GM10248 (cell line): ENCODE measurements at places on chromosomes 5 and 9.

DNA sequence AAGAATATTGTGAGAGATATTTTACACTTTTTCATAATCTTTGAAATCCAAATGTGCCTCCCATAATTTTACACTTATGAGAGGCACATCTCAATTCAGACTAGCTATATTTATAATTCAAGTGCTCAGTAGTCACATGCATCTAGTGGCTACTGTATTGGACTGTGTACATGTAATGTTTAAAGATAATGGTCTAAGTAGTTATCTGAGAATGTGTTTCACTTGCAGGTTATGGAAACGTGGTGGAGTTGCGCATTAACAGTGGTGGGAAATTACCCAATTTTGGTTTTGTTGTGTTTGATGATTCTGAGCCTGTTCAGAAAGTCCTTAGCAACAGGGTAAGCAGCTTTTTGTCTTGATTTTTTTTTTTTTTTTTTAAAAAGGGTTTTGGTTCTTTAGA lies 28.8 kb downstream of the G3BP1 start:
- DNase-seq: no peak

DNA sequence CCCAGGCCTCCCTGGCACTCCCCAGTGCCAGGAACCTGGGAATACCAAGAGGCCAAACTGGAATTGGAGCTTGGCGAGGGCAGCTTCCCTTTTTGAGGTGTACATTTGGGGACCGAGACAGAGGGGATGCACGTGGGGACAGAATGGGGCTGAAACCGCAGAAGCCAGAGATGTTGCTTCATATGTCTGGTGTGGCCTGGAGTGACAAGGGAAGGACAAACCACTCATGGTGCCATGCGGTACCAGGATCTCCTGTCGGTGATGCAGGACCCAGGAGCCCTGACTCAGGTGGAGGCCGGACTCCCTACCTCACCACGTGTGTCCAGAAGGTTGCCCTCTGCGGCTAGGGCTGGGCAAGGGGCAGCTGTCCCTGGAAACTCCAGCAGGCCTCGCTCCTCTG lies 4.0 kb upstream of the CSF2 start:
- DNase-seq: no peak

GRCh38 chr5:115772731-115773475 lies 43.6 kb downstream of the CDO1 start:
- no peak for DNase-seq

- DNase-seq: peak; percentile 63
Observed at GRCh38 chr9:27489087-27489876, 34.8 kb upstream of the IFNK start.

DNA sequence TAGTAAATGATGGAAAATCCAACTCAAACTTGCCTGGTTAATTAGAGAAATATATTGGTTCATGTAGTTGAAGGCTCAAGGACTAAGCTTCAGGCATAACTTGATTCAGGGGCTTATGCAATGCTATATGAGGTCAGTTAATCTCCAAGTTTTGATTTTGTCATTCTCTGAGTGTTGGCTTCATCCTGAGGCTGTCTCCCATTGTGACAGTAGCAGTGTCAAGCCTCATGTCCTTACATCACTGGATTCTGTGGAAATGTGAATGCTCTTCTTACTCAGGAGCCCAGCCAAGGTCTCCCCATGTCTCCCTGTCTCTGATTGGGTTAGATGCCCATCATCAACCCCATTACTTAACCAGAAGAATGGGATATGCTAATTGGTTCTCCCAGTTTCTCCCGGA lies 44.4 kb upstream of the SNX2 start:
- no peak for DNase-seq

- peak; percentile 18 for DNase-seq
Observed at GRCh38 chr9:2157277-2158110, 142.3 kb downstream of the SMARCA2 start.

- DNase-seq: no peak
Observed at GRCh38 chr9:34990908-34991606, 1.5 kb downstream of the DNAJB5 start.

DNA sequence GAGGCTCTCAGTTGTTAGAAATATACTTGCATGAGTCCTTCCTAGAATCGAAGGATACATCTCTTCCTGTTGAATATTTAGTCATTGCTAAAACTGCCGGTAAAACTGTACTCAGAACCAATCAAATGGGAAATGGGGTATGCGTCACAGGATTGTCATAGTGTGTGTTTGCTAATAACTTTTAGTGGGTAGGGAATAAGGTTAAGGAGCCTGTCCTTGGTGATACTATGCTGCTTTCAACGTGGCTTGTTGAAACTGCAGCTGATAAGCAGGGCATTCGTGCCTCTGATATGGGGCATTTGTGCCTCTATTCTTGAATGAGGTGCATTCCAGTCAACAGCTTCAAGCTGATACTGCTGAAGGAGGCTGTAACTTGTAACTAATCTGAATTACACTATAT lies 26.6 kb downstream of the HABP4 start:
- DNase-seq: no peak

DNA sequence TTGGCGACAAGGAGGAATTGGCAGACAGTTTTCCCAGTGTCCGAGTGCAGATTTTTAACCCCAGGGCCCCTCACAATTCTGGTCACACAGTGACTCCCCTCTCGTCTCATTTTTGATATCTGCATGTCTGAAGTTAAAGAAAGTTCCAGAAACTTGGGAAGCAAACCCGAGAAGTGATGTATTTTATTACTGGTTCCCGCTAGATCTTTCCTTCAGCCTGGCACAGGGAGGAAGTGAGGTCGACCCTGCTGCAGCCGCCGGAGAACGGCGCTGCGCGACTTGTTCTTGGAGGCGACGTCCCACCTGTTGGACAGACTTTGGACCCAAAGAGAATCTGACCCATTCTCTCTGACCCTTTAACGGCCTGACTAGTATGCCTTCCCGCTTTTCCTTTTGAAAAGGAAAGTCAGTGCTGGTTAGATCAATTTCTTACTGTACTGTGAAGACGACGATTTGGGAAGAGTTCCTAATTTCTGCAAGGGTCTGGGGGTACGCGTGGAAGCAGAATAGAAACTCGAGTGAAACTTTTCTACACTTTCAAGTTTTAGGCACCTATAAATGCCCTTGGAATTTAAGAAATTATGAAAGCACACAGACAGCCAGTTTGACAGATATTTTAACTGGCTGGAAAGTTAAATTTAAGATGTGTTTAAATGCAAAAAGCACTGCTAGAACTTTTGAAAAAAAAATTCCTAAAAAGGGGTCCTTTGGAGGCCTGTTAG lies 744 bp downstream of the OTULIN start:
- DNase-seq: no peak

- DNase-seq: no peak
Observed at GRCh38 chr9:2248768-2249265, 233.7 kb downstream of the SMARCA2 start.

GRCh38 chr5:158450751-158451171 lies 591.8 kb upstream of the CLINT1 start:
- DNase-seq: no peak

- DNase-seq: no peak
Observed at GRCh38 chr9:33255014-33255413, 9.5 kb downstream of the BAG1 start.

DNA sequence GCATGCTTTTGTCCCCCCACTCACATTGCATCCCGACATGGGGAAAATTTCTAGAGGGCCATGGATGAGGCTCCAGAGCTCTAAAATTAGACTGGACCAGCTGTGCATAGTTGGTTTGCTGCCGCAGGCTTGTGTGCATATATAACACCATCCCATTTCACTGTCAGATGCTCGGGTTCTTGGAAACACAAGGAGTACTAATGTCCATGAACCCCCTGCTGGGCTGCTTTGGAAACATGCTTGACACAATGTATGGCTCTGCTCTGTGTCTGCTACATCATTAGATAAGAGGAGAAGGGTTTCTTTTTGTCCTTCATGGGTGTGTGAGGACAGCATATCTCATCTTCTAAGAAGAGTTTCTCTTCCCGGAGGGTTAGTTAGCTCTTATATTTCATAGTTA lies 292.1 kb upstream of the RORB start:
- DNase-seq: no peak

DNA sequence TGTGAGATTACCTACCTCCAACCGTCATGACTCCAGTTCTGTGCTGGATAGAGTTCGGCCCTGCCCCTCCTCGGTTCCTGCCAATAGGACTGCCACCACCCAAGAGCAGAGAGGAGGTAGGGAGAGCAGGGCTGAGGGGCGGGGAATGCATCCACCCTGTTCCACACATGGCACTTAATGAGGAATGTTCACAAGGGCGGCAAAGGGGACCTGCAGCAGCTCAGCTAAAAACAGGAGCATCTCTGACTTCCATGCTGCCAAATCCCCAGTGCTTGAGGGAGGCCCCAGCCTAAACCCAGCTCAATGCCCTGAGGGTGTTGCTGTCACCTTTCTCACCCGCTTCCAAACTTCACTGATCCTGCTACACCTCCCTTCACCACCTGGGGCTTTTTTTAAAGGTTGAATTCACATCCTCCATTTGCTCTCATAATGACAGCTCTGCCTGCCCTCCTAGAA lies 7.8 kb upstream of the DELE1 start:
- no peak for DNase-seq

- DNase-seq: no peak
Observed at GRCh38 chr9:81669041-81669651, 20.2 kb downstream of the TLE1 start.

DNA sequence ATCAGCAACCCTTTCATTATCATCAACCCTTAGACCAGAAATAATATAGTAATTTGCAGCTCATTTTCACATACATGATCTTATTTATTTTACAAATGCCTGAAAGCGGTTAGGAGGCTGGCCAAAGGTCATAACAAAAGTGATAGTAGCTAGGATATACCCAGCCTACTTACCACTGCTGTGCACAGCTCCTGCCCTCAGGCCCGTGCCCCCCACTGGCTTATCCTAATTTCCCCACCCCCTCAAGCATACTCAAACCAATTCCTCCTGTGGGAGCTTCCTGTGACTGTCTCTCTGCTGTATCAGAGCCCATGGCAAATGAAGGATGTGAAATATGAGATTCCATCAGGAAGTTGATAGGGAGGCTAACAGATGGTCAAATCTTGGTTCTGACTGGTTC lies 14.8 kb downstream of the FAM219A start:
- DNase-seq: no peak

- no peak for DNase-seq
Observed at GRCh38 chr5:33182986-33183385, 257.8 kb upstream of the TARS1 start.

GRCh38 chr5:140020601-140021177 lies 22.4 kb downstream of the NRG2 start:
- DNase-seq: no peak

DNA sequence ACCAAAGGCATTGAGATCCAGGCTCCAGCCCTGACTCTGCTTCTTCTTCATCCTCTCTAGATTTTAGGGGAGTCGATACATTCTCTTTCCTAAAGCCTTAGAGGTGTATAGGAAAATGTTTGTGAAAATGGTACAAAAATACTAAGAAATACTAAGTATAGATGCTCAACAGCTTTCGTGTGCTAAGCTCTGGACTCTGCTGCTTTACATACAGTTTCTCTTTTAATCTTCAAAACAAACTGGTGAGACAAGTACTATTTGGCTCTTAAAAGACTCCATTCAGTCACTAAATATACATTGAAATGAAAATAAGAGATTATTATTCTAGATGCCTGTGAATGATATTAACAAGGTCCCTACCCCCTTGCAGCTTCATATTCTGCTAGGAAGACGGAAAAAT lies 174.5 kb upstream of the TRPM3 start:
- no peak for DNase-seq

DNA sequence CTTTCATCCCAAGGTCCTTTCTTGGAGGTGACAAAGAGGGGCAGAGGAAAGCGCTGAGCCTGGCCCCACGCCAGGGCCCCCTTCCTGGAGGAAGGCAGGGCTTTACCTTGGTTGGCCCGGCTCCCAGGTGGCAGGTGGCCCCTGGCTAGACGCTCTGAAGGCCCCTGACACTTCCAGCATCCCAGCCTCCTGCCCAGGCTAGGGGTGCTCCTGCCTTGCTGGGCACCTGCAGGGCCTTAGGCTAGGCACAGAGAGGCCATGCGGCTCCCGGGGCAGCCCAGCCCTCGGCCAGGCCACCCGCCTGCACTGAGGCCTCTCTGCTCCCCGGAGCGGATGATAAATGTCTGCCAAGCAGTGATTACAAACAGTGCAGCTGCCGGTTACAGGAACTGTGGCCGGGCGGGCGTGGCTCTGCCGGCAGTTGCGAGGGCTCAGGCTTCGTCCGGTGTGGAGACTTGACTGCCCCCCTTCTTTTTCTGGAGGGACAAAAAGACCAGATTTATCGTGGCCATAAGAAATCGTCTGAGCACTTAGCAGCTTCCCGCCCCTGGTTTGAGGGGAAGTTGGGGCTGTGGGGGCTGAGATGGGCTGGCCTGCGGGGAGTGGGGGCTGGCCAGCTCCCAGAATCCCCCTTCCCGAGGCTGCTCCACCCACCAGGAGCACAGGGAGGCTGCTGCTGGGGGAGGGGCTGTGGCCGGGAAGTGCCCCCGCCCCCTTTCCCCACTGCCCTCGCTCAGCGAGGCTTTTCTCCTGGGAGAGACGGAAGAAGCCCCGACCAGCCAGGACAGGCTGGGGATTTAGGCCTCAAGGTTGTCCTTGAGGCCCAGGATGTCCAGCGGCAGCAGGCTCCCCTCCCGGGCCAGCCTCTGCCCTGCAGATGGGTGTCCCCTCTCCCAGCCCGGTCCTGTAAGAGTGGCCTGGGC lies 31.6 kb upstream of the UBAC1 start:
- DNase-seq: peak; percentile 64

- no peak for DNase-seq
Observed at GRCh38 chr5:38926121-38926520, 80.3 kb downstream of the OSMR start.

GRCh38 chr5:77285251-77285841 lies 74.9 kb downstream of the PDE8B start:
- no peak for DNase-seq

- DNase-seq: peak; percentile 48
Observed at GRCh38 chr5:31770998-31771397, 132.1 kb downstream of the PDZD2 start.

DNA sequence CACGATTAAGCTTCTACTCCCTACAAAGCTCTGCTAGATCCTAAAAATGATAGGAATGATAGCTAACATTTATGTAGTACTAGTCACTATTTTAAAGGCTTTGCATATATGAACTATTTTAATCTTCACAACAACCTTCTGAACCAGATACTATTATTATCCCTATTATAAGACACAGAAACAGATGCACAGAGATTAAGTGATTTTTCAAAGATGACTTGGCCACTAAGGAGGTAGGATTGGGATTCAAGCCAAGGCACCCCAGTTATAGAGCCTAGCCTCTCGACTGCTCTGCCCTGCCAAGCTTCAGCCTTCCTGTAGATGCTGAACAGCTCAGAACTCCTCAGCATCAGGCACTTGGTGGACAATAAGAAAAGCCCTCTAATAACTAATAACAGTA lies 200.9 kb upstream of the PTGER4 start:
- no peak for DNase-seq

DNA sequence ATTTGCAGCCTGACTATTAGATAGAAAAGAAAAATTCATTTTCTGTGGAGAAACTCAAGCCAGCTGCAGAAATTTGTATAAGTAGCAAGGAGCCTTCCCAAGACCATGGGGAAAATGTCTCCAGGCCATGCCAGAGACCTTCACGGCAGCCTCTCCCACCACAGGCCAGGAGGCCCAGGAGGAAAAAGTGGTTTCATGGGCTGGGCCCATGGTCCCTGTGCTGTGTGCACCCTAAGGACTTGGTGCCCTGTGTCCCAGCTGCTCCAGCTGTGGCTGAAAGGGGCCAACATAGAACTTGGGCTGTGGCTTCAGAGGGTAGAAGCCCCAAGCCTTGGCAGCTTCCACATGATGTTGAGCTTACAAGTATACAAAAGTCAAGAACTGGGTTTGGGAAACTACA lies 73.3 kb upstream of the TTC23L start:
- no peak for DNase-seq

- DNase-seq: no peak
Observed at GRCh38 chr9:81123526-81123925, 565.8 kb downstream of the TLE1 start.

- no peak for DNase-seq
Observed at GRCh38 chr9:110008663-110009062, 199.3 kb downstream of the C9orf152 start.
